ENCODE measurements at places on chromosomes 1 and 21.

DNA sequence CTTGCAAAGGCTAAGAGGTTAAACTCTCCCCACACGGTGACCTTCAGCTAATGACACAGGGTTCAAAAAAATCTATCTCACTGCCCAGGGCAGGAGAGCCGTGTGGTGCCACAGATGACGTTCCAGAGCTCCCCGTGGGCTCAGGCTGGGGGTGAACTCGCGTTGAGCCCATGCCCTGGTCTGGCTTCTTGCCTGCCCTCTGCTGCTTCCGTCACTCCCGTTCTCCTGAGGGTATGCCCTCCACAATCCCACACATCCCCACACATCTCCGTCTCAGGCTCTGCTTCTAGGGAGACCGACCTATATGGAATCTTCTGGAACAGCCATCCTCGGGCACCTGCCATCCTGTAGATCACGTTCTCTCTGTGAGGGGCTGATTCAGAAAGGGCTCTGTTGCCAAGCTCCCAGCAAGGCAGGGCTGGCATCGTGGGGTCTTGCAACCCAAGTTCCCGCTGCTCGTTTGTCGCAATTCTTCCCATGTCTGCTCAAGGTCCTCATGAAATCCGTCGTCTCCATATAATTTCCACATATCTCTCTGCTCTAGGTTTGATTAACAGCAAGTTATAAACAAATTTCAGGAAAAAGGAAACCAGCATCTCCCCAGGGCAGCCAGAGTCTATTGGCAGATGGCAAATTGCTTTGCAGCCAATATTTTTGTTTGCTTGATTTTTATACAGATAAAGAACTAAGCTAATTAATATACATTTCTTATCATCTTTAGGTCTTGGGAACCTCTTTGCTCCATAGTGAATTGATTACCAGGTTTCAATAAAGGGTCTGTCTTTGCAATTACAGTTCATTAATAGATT is 278.2 kb downstream of the PTPRU start:
- DNase-seq = no peak

DNA sequence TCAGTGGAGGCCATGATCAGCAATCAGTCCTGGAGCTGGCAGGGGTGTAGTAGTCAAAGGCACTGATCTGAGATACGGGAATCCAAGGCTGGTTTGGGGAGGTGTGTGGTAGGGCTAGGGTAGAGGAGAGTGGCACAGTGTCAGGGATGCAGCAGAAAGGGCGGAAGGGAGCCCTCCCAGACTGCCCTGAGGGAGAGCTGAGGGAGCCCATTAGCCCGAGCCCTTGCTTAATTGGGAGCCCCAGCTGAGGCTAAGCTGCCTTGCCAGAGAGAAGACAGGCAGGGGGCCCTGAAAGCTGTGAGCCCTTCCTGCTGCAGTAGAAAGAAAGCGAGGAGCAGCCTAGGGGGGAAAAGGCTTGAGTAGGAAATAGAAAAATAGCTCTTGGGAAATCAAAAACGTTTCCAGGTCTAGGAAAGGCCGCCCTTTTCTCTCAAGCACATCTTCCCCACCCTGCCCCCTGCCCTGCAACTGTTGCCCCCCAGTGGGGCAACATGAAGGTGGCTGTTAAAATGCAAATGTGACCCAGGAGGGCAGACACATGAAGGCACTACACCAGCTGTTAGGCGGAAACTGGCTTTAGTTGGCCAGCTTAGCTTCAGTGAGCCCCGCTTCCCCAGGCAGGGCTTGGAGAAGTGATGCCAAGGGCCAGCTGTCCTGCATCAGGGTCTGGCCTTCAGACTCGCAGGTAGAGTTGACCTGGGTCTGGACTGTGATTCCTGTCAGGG is 106.2 kb downstream of the UCK2 start:
- no peak for DNase-seq

DNA sequence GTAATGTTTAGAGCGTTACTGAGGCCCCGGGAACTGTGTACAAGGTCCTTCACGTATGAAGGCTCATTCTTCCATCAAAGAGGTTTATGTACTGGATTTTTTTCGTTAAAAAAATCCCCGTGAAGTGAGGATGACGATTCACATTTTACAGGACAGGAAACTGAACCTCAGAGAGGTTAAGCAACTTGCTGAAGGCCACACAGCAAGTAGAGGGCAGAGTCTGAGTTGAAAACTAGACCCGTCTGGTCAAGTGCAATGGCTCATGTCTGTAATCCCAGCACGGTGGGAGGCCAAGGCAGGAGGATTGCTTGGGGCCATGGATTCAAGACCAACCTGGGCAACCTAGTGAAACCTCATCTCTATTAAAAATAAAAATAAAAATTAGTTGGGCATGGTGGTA is 140.2 kb downstream of the KAZN start:
- DNase-seq = no peak

GRCh38 chr1:199976496-199977144 is 50.9 kb upstream of the NR5A2 start:
- DNase-seq = no peak

- no peak for DNase-seq
These were observed 1.4 kb upstream of the PAFAH2 start for GRCh38 chr1:25999041-25999800.

GRCh38 chr1:71041806-71042205 is 5.8 kb downstream of the PTGER3 start:
- no peak for DNase-seq

DNA sequence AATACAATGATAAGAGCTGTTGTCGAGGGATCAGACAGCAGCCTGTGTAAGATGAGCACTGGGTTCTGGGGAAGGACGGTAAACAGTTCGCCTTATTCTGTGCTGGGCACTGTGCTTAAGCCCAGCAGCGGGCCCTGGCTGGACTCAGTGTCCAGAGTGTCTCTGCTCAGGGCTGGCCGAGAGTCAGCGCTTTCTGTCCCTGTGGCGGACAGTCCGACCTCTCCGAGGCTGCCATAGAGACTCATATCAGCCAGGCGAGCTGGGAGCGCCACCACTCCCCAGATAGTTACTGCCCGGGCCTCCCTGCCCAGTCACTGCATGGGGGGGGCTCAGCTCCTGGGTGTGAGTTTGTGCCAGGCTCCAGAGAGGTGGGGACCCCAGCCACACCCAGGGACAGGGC is 14.7 kb upstream of the NPHP4 start:
- DNase-seq = no peak

DNA sequence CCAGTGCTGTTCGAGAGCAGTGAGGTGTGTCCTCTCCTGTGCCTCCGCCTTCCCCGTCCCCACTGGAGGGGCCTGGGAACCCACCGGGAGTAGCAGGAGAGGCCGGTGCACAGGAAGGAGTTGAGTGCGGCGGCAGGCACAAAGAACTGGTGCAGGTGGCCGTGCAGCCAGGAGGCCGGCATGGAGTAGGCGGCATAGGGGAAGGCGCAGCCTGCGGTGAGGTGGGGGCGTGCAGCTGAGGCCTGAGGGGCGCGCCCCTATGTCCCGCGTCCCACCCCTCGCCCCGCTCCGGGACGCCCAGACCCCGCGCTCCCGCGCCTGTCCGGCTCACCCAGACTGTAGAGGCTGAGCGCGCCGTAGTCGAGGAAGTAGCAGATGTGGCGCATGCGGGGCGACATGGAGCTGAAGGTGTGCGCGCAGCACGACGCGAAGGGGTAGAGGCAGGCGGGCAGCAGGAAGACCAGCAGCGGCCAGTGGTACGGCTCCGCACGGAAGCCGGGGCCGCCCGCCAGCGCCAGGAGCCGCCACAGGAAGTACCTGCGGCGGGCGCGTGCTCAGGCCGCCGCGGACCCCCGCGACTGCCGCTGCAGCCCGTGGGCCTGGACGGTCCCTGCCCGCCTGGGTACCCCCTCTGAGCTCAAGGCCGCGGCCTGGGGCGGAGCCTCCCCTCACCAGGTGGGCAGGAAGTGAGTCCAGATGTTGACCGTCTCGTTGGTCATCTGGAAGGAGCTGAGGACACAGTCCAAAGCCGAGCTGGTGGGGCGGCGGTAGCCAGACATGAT is 2.2 kb downstream of the PAQR6 start:
- DNase-seq = no peak

DNA sequence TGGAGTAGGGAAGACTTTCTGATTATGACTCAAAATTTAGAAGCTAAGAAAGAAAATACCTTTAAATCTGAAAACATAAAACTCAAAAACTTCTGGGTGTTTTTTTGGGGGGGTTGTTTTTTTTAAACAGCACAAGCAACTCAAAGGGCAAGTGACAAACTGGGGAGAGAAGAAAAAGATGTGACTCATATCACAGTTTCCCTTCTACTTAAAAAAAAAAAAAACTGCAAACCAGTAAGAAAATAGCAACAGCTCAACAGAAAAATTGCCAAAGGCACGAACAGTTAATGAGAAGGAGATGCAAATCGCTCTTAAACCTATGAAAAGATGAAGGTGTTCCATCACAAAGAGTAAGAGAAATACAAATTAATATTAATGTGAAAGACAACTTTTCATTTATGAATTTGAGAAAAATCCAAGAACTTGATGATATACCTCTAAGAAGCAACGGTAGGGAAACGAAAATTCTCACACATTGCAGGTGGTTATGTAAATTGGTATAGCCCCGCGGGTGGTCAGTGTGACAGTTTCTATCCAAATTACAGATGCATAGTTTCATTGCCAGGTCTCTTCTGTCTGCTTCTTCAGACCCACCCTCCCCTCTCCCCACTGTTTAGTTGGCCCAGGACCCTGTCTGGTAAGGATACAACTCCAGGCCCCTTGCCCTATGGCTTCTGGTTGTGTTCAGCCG is 9.0 kb downstream of the IFNAR2 start:
- no peak for DNase-seq

- no peak for DNase-seq
These were observed 42.9 kb upstream of the TDRD10 start for GRCh38 chr1:154459080-154459479.

DNA sequence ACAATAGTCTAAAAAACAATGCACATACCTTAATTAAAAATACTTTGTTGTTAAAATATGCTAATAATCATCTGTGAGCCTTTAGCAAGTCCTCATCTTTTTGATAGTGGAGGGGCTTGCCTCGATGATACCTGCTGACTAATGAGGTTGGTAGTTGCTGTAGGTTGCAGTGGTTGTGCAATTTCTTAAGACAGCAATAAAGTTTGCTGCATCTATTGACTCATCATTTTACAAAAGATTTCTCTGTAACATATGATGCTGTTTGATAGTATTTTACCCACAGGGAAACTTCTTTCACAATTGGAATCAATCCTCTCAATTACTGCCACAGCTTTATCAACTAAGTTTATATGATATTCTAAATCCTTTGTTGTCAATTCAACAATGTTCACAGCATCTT is 7.6 kb downstream of the C1orf87 start:
- DNase-seq = no peak

DNA sequence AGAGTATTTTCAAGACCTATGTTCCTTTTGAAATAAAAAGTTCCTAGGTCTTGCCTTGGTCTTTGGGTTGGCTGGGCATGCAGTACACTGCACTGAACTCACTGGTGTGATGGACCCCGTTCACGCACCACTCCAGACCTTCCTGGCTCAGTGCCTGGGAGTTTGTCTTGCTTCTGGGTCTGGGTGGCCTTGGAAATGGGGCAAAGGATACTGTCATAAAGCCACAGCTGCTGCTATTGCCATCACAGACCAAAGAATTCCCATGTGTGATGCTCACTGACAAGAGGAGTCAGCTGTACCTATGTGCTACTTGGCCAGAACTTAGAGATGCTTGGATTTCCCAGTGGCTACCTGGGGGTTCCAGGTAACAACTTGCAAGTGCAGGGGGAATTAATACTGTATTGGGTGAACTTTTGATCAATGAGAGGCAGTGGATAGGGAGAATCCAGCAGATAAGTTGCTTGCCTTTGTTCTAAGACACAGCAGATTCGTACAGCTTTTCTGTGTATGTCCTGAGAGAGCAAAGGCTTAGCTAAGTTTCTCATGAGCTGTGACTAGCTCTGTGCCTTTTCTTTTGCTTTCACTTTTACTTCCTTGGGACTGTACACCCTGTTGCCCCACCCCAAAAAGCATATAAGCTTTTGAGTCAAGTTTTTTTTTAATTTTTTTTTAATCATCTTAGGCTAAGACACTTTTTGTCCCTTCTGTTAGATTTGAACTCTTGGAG is 115.3 kb downstream of the RUNX1 start:
- DNase-seq = no peak

- DNase-seq = no peak
These were observed 11.1 kb upstream of the SRM start for GRCh38 chr1:11070876-11071275.

- DNase-seq = no peak
These were observed 10.7 kb downstream of the EPHA2 start for GRCh38 chr1:16145030-16145661.

- no peak for DNase-seq
These were observed 763.6 kb downstream of the ADGRL2 start for GRCh38 chr1:82564333-82564732.

DNA sequence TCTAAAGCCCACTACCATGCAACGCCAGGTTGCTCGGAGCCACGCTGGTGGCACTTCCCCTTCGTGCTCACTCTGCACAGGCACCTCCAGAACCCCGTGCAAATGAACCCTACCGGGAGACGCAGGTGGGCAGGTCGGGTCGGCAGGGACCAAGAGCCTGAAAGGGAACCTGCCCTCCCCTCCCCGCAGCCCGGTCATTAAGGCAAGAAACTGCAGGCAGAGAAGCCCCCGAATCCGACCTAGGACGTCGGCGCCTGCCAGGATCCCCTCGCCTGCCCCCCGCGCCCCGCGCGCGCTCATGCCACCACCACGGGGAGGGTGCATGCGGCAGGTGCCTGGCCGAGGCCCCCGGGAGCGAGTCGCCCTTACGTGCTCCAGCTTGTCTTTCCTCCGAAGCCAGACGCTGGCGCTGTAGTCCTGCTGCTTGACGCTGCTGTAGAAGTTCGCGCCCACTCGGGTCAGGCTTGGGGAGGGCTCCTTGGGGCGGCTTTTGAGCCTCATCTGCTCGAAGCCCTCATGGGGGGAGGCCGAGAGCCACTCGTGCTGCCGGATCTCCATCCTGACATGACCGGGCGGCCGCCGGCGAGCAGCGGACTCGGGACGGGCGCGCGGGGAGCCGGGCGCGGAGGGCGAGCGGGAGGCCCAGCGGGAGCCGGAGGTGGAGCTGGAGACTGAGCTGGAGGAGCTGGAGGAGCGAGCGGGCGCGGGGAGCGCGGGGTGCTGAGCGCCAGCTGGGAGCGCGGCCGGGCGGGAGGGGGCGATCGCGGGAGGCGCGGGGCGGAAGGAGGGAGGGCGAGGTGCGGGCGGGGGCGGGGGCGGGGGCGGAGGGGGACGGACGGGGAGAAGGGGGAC is 552 bp downstream of the PLD5 start:
- DNase-seq = no peak

- DNase-seq = no peak
These were observed 169.8 kb downstream of the DAB1 start for GRCh38 chr1:57254022-57254421.

- no peak for DNase-seq
These were observed 82.3 kb upstream of the S1PR1 start for GRCh38 chr1:101154547-101154946.

DNA sequence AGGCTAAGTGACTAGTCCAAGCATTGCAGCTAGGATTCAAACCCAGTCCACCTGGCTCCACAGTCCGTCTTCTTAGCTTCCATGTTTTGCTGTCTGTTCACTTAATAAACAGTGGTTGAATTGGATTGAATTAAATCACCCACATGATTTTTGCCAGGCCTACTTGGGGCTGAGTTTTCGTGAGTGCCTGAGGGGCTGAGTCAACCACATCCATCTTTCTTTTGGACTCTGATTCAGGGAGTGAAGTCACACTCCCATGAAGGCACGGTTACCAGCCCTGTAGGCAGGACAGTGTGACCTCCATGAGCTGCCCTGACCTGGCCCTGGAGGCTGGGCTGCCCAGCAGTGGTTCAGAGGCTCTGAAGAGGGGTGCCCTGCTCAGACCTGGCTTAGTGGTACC is 123.7 kb downstream of the ACTL8 start:
- DNase-seq = no peak

GRCh38 chr1:113278371-113278770 is 111.9 kb upstream of the MAGI3 start:
- no peak for DNase-seq
